ENCODE measurements at places on chromosomes 3 and 15. TPM values are rescaled to one million over a fixed set of nuclear protein-coding genes. Genes with fewer than 3 reads are reported as not detected.
A peak's percentile ranks its signal among the peaks of the same experiment; 100 is the strongest.

IMPG2 gene
- 0.81 TPM for total RNA-seq

SPINK8 gene
- total RNA-seq, result not detected

PP2D1 gene
- total RNA-seq, result not detected

WDR93 gene
- total RNA-seq, result not detected

LRRC31 gene
- total RNA-seq, result not detected

RBP2 gene
- total RNA-seq, result not detected

MYZAP gene
- total RNA-seq, result 1.7 TPM

SKOR1 gene
- 0.30 TPM for total RNA-seq

MUC20 gene
- 12.5 TPM for total RNA-seq

ZNF620 gene
- 3.7 TPM for total RNA-seq

TBC1D5 gene
- 52.2 TPM for total RNA-seq

SLC28A2 gene
- not detected for total RNA-seq

- DNase-seq, result no peak
These were observed 148.5 kb downstream of the OSBPL10 start for GRCh38 chr3:31832551-31832950.

- no peak for DNase-seq
These were observed 1148.5 kb downstream of the IGSF11 start for GRCh38 chr3:117886147-117886546.

DNA sequence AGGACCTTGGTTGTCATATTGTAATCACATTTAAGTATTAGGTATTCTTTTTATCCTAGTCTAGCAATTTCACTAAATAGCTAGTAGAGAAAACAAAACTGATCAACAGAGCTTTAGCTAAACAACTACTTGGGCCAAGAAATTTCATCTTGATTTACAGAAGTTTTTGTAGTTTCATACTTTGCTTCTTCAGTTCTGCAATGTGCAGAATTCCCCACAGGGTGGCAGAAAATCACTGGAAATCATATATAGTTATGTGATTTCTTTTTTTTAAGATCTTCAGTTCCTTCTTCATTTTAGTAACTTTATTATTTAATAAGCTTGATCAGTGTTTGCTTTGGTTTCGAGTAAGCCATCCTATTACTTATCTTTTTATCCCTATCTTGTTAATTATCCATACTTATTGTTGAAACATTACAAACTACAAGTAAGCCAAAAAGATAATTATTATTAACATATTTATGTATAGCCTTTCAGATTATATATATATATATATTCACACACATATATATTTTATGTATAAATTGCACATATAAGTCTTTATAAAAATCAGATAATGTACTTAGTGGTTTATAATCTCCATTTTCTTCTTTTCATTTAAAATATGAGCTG is 2.2 kb upstream of the BNIP2 start:
- DNase-seq, result peak; percentile 48

- no peak for DNase-seq
These were observed 15.7 kb downstream of the GTPBP8 start for GRCh38 chr3:113006359-113007056.

DNA sequence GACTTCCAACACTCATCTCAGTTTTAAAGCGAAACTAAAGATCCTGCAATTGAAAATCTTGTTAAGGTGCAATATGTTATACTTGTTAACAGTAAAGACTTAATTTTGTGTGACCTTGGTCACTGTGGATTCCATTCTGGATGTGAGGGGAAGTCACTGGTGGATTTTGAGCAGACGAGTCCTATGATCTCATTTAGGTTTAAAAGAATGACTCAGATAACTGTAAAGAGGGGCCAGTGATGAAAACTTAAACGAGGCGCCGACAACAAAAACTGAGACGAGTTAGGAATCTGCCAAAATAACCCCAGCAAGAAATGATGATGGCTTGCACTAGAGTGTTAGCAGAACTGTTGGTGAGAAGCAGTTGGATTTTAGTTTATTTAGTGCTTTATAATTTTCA is 56.5 kb downstream of the LRRC28 start:
- DNase-seq, result no peak

GRCh38 chr3:48016301-48016973 is at the start of gene MAP4:
Gene MAP4 (minus strand): TSS chr3:48016416. CDS start chr3:47998860, 17,556 bp downstream.
- no peak for DNase-seq

- no peak for DNase-seq
These were observed 15.9 kb upstream of the SLC4A7 start for GRCh38 chr3:27500035-27500434.

- no peak for DNase-seq
These were observed 111.2 kb downstream of the RAP2B start for GRCh38 chr3:153273217-153273616.

DNA sequence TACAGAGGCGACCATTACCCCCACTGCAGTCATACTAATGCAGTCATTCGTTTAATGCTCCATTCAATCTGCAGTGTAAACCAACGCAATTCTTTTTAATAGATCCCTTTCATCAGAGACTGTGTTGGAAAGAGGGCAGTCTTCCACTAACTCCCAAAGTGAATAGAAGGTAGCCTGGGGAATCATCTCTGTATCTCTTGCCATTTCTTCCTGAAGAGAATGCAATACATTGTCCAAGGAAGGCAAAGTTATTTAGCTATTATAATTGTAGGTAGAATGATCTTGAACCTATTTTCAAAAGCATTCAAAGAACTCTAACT is 1.3 kb upstream of the SLITRK3 start:
- DNase-seq, result no peak

DNA sequence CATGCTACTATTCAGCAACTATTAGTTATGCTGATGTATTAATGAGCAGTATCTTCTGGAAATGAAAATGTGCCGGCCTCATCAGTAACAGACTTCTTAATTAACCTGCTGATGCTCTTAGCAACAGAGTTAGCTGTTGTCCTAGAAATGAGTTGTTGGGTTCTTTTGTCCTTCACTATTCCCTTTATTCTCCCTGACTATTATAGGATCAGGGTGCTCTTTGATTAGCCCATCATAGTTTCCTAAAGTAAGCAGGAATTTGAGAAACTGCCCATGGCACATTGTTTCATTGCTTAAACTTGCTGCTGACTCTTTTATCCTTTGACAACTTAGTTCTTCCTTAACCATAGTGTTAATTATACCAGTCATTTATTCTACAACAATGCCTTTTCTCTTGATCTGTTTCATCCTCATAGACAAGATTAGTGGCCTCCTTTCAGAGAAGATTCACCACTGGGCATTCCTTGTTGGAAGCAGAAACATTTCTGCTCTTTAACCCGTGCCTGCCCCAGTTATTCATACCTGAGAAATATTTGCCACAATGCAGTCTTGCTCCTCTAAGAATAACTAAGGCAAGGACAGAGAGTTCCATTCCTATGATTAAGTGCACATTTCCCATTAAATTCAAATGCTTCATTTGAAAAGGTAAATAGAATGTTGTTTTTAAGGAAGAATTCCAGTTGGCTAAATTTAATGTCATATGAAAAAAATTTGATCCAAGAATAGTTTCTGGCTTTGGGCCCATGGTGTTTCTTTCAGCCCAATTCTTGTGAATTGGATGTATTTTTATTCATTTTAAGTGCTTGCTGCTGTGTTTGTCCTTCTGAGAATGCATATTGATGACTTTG is 573.3 kb upstream of the TBL1XR1 start:
- no peak for DNase-seq

DNA sequence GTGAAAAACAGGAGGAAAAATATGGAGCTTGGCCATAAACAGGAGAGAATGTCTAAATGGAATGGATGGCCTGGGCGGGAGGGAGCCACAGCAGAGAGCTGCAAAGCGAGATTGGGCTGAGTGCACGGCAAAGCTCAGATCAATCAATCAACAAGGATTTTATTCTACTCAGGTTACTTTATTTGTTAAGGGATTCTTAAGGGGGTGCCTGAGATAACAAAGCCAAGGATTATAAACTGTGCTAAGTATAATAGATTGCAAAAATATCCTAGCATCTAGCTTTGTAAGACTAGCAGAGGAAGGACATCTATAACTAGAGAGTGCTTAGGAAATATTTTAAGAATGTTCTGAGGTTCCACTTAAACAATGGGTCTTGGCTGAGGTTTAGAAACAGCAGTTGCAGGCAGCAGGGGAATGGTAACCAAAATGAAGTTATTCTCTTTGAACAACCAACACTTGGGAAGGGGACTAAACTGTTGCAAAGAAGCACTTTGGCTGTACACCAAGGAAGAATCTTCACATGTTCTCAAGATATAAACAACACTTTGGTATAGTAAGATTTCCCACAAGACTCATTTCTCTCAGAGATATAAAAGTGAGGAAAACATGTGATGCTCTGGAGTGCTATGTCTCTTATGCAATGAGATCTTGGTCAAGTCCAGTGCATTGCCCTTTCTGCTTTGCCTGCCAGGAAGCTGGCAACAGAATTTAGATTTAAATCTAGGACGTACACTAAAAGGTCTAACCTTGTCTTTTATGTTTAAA is 35.5 kb downstream of the TMEM212 start:
- DNase-seq, result no peak

- no peak for DNase-seq
These were observed 42.7 kb downstream of the HES1 start for GRCh38 chr3:194178669-194179068.

DNA sequence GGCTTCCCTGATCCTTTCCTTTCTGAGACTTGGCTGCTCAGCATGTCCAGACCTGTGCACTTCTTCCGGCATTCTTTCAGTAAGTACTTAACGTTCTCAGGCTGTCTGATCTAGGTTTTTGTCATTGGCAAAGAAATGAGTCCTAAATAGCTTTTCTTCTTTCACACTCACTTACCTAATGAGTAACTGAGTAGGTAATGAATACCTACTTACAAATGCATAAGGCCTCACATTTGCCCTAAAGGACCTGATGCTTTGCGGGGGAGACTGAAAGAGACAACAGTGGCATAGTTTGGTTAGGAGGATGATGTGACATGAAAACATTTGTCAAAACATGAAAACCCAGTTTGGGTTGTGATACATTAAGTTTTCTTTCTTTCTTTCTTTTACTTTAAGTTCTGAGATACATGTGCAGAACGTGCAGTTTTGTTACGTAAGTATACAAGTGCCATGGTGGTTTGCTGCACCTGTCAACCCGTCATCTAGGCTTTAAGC is 516.7 kb upstream of the CFAP20DC start:
- no peak for DNase-seq

- no peak for DNase-seq
These were observed 299.1 kb upstream of the TLE3 start for GRCh38 chr15:70396807-70397206.

DNA sequence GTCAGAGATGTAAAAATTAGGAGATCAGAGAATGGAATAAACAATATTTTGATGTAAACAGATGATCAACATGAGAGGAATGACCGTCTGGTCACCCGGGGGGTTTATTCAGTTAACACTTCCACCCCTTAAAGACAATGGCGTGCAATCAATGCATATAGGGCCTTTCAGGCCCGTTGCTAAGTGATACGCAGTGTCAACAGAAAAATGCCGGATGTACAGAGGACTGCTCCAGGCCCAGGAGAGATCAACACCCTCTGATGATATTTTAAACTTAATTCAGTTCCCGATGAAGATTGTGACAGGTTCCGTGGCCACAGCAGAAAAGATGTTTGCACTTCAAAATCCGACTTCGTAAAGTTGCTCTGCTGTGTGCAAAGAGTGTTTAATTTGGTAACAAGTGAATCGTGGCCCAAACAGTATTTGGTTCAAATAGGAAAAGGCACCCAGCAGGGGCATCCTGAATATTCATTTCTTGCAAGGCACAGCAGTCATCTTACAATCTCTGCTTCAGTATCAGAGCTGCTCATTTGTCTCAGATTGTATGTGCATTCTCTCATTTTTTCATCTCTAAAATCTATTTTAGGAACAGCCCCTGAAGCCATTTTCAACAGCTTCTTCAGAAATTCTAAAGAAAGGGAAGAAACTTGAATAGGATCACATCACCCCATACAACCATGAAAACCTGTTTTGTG is 72.6 kb downstream of the FOXB1 start:
- DNase-seq, result no peak

DNA sequence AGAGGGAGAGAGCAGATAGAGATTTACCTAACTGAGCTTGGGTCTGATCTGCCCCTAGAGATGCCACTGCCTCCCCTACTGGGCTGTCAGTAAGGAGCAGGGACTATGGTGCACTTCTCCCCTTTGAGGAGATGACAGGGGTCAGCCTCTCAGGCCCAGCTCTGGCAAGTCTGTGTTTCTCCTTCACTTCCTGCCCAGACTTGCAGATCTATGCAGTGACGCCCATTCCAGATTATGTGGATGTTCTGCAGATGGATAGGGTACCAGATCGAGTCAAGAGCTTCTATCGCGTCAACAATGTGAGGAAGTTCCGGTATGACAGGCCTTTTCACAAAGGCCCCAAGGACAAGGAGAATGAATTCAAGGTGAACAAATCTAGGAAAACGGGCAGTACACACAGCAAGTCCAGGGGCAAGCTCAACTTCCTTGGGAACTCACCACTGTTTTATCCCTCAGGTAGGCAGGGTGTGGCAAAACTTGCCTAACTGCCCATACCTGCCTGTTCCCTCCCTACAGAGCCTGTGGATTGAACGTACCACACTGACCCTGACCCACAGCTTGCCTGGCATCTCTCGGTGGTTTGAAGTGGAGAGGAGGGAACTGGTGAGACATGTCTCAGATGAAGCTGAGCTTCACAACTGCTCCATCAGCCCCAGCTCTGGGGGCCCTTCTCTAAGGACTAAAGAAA is 29.1 kb upstream of the MANF start:
- no peak for DNase-seq

- DNase-seq, result no peak
These were observed 27.2 kb downstream of the ETV5 start for GRCh38 chr3:186081678-186082077.

DNA sequence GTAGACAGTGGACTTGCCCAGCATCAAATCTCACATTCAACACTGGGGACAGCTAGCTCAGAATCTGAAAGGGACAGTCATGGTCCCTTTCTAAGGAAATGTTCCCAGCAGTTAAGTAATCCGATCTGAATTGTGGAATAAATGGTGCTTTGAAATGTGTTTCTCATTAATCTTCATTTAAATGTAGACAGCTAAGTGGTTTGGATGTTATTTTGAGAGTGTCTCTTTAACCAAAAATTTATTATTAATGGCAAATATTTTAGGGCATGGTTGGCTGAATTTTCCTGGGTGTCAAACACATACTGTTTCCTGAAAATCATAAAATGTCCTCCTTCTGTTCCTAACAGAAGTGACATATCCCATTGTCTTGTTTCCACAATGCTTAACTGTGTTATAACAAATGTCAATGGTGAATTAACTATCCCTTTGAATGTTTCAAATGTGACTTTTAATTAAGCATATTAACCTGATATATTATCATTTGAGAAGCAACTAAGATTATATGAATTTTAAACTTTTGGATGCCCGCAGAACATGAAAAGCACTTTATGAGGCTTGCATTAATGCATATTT is 210.8 kb downstream of the CHST2 start:
- no peak for DNase-seq

- no peak for DNase-seq
These were observed 8.1 kb downstream of the PCCB start for GRCh38 chr3:136258199-136258598.

DNA sequence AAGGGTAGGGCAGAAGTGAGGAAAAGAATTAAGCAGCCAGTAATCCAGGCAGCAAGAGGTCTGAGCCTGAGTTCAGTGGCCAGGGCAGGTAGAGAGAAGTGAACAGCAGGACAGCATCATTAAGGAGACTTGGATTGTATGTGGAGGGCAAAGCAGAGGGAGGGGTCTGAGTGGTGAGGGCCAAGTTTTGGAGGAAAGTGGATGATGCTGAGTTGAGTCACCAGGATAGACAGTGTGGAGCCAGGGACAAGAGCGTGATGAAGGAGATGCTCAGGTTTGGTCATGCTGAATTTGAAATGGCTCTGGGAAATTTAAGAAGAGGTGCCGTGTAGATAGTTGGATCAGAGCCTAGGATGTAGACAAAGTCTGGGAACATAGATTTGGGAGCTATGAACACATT is 93.1 kb downstream of the ARHGEF26 start:
- no peak for DNase-seq
